ENCODE measurements at places on chromosomes 7 and 10.

- DNase-seq: no peak
Measured at GRCh38 chr10:120945182-120945581, 94.0 kb downstream of the WDR11 start.

DNA sequence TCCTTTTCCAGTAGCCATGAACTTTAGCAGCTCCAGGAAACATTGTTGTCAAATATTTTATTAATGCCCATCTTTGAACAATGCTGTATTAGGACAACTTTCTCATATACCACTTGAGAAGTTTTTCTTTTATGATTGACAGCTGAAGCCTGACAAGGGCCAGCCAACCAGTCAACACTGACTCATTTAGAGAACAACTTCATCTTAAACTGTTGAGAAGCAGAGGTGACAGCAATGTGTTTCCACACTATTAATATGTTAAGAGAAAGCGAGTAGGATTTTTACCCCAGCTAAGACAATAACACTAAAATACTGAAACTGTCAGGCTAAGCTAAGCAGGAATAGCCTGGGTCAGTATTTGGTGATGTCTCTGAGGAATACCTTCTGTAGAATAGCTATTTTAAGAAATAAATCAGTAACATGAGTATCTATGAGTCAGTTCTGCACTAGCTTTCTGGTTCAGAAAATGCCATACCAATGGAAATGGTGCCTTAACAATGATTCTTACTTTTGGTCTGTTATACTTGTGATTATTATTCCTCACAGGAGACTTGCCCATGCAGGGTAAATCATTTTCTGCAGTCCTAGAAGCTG, 168.8 kb upstream of the POT1 start:
- DNase-seq: no peak

DNA sequence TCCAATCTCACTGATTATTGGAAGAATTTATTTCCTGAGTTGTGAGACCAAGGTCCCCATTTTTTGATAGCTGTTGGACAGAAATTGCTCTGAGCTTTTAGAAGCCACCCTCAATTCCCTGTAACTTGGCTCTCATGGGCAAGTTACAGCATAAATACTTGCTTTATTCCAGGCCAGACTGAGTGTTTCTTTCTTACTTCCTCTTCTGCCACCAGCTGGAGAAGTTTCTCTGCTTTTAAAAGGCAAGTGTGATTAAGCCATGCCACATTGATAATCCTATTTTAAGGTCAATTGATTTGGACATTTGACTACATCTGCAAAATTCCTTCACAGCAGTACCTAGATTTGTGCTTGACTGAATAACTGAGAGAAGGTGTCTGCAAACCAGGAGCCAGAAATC, 14.1 kb upstream of the TAS2R41 start:
- no peak for DNase-seq

- DNase-seq: no peak
Measured at GRCh38 chr10:68128015-68128414, 18.7 kb downstream of the MYPN start.

DNA sequence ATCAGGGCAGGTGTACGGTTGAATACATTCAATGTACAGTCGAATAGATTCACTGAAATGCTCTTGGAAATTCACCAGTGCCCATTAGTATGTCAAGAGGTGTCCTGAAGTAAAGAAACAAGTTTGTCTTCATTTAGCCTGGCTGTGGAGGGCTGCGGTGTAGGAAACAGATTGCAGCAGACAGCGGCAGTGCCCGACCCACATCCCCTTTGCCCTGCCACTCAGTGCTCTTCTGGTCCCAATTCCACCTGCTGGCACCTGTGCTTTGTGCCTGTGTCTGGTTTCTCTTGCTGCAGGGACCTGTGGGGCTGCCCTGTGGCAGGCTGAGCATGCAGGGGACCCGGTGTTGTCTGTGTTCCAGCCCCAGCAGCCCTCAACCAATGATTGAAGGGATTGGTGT, 183.7 kb downstream of the RPS24 start:
- no peak for DNase-seq

DNA sequence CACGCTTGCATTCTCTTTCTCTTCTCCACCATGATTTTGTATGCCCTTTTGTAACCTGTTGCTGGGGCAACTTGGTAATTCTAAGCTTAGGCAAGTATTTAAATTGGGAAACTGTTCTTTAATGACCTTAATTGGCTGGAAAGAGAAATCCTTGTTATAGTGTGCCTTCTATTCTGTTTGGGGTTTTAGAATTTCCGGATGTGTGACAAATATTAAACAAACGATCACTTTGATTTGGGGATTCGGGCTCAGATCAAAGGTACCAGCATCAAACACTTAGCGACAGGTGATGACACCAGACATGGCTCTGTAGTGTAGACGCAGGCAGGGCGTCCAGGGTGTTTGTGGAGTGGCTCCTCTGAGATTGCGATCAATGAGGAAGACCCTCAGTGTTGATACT, 55.0 kb downstream of the RAB11FIP2 start:
- no peak for DNase-seq

DNA sequence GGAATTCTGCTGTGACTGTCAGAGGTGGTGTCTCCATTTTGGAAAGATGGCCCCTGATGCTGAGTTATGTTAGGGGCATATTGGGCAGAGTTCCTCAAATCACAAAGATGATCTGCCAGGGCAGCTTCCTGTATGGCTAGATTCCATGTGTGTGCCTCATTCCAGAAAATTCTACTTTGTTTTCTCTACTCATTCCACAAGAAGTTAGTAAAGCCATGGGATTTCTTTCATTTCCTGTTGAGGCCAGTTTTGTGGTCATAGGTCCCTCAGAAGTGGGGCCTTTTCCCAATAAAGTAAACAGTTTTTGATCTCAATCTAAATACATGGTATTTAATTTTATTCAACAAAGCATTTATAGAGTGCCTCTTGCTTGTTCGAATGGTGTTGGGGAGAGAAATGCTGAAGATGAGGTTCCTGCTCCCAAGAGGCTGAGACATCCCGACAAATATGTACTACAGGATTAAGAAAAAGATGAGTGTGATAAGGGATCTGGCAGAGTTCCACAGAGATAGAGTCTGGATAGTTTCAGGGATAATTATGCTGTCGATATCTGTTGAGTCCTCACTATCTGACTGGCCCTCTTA, 33.0 kb downstream of the MINDY4 start:
- DNase-seq: peak; percentile 83

DNA sequence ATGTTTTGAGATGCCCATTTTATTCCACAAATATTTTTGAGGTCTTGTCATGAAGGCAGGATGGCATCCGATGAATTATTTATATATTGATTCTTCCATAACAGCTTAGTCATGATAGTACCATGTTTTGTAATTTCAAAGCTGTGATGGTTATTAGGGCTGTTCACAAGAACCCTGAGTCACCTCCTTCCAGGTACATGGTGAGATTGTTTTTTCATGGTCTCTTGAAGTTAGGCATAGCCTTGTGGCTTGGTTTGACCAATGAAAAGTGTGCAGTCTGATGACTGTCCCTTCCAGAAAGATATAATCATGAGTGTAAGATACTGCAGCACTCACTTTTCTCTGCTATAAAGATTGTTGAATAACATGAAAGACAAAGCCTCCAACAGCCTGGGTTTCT, 274.8 kb downstream of the FGFR2 start:
- DNase-seq: no peak

GRCh38 chr10:73588656-73589055, 2.5 kb downstream of the USP54 start:
- no peak for DNase-seq

DNA sequence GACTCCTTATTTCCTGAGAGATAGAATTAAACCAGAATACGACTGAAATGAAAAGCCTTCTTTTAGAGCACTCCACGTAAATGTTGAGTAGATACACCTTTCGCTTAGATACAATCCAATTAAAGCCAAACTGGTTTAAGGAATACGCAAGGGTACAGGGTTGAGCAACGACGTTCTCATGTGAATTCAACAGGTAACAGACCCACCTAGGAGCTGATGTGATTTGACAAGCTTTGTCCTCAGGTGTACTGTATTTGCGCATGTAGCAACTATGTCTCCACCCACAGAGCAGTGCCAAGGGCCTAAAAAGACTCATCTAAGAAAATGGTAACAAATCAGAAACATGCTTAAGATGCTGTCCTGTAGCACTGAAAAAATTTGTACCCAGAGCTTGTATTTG, 139.6 kb downstream of the GATA3 start:
- no peak for DNase-seq

GRCh38 chr7:103915680-103916357, 73.6 kb downstream of the RELN start:
- no peak for DNase-seq

GRCh38 chr10:850093-850492, 81.4 kb downstream of the LARP4B start:
- DNase-seq: no peak

GRCh38 chr10:102949916-102950315, 31.8 kb downstream of the CNNM2 start:
- no peak for DNase-seq

- no peak for DNase-seq
Measured at GRCh38 chr10:110858297-110858934, 13.3 kb upstream of the PDCD4 start.

DNA sequence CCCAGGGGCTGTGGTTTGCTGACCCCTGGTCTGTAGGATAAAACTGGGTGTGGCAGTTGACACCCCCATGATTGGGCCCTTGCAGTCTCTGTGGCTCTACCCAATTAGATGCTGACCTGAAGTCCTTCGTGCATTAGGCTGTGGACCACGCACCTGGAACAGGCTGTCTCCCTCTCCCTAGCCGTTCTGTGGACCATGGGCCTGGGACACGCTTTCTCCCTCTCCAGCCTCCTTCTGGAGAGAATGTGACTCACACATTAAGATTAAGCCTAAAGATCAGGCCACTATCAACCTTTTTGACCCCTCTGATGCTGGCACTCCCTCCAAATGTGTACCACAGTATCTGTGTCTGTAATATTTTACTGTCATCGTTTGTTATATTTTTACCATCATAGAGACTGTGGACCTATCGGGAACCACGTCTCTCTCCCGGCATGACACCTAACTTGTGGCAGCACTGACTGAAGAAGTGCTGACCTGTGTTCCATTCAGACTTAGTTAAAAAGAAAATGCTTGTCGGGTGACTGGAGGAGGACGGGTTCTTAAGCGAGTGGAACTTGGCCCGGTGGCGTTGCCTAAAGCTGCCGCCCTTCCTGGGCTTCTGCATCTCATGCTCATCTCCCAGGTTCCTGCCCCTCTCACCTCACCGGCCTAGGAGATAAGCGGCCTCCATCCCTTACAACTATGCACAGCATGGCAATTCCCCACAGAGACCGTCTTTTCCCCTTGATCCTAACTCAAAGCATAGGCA, 92.8 kb downstream of the WDR37 start:
- no peak for DNase-seq

GRCh38 chr10:129056734-129057689, 410.0 kb upstream of the MGMT start:
- DNase-seq: no peak

DNA sequence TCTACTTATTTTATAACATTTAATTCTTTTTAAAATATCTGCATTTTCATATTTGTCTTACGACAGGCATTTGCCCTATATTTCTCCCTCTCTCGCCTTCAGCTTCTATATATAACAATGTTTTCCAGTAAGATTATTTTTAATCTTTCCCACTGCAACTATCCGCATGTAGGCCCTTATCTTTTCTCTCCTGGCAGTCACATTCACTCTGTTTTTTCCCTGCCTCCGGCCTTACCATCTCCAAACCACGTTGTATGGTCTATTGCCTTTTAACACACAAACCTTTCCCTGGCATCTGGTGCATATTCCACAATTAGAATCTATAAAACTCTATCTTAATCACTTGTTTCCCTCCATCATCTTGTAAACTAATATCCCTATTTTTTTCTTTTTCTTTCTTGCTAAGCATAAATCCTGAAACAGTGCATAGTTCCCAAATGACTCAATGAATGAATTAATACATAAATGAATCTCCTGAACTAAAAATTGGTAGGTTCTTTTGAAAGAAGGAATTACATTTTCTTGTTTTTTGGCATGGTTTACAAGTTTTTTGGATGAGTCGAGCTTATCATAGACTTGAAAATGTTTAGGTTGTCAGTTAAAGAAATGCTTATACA, 173.2 kb downstream of the SEMA3A start:
- no peak for DNase-seq

- no peak for DNase-seq
Measured at GRCh38 chr10:86362586-86363183, 3.9 kb downstream of the GRID1 start.

DNA sequence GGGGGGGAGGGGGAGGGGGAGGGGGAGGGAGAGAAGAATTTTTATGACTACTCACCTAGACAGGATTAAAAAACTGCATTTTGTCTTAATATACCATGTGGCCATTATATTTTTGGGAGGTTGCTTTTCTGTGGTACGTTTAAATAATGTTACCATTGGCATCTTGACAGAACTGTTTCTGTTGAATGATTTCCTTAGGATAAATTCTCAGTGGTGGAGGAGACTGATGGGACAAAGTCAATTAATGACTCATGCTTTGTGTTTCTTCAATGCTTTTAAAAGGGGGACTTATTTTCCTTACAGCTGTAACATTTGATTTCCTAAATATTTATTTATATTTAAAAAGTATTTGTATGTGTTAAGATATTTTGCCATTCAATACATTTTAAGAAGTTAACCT, 13.7 kb downstream of the AGR2 start:
- DNase-seq: no peak

- DNase-seq: no peak
Measured at GRCh38 chr10:59284118-59284975, 78.0 kb downstream of the FAM13C start.

DNA sequence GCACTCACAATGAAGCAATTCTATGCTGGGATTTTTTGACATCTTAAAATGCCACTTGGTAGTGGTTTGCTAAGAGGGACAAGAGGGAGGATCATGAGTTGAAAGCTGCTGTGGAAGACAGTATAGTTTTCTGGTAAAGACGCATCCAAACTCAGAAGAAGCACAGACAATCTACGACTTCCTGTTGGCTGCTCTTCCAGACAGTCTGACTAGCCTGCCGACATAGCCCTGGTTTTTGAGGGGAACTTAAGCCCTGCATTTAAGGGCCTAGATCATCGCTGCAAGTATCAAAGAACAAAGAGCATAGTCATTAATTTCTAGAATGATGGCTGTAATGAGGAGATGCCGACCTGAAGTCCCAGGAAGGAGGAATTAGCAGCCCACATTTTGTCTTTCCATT, 99.9 kb upstream of the IKZF1 start:
- DNase-seq: no peak

- peak; percentile 99 for DNase-seq
Measured at GRCh38 chr10:126199221-126199998, 188.9 kb downstream of the ADAM12 start.

- DNase-seq: peak; percentile 72
Measured at GRCh38 chr10:58157076-58157766, 110.5 kb downstream of the IPMK start.

DNA sequence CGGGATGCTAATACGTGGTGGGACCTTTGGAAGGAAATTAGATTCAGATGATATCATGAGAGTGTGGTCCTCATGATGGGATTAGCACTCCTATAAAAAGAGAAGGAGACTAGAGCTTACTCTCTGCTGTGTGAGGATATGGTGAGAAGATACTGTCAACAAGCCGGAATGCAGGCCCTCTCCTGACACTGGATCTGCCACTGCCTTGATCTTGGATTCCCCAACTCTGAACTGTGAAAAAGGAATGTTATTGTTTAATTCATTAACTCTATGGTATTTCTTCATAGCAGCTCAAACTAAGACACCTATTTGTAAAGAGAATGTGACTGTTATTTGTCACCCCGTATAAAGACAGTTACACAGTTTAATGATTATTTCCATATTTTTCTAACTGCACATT, 1227.5 kb upstream of the C7orf33 start:
- DNase-seq: no peak
